ENCODE measurements at places on chromosomes 6 and 20.

DNA sequence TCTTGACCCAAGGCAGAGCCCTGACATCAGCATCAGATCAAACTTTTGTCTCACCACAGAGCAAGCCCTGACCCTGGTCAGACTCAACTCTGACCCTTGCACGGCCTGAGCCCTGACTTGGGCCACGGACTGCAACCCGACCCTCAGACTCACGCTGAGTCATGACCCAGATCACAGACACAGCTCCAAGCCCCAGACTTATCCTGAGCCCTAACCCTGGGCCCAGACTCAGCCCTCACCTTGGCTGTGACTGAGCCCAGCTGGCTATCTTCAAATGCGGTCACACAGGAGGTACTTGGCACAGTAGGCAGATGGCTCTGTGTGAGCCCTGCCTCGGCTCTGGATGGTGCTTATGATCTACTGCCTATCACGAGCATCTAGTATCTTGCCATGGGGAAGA lies 602.3 kb downstream of the PTPRT start:
- no peak for DNase-seq

DNA sequence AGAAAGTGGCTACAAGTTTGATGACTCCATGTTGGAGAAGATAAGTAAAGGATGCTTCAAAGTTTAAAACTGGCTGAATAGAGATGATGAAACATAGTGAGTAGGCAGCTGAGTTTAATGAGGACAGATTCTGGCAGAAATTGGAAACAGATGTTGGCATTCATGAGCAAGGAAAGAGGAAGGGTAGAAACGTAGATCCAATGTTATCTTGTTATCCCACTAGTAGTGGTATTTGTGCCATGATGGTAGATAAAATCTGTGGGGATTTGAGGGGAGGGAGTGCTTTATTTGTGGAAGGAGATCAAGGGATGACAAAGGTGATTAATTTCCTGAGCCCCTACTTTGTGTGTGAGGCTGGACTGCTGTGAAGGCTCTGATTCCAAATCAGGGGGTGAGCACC lies 69.5 kb downstream of the MRAP2 start:
- DNase-seq, result no peak

GRCh38 chr6:36504982-36505381 lies 42.3 kb downstream of the STK38 start:
- DNase-seq, result no peak

- DNase-seq, result no peak
These were observed 77.5 kb downstream of the CDH22 start for GRCh38 chr20:46230801-46231282.

GRCh38 chr20:58749098-58749769 lies 56.6 kb downstream of the NPEPL1 start:
- DNase-seq, result no peak
